Activated CD8-positive, alpha-beta memory T cell treated with anti-CD3 and anti-CD28 coated beads for 1 hour (primary cell): ENCODE measurements at places on chromosomes 12 and 14.

GRCh38 chr12:53975064-53975471 is 314 bp upstream of the HOTAIR start:
- no peak for DNase-seq

DNA sequence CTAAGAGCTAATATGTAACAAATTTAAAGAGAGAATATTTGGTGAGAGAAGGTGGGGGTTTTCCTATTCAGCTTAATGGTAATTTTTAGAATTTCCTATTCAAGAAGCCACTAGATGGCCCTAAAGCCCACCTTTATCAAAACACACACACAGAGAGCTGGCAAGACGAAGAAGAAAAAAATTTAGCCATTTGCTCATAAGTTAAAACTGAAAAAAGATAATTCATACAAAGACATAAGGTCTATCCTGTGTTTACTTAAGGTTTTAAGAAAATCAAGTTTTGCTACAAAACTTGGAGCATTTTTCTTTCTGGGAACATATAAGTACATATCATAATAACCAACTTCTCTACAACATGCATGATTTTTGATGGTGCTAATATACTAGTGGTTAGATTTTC is 46.8 kb upstream of the PCED1B start:
- DNase-seq = no peak

DNA sequence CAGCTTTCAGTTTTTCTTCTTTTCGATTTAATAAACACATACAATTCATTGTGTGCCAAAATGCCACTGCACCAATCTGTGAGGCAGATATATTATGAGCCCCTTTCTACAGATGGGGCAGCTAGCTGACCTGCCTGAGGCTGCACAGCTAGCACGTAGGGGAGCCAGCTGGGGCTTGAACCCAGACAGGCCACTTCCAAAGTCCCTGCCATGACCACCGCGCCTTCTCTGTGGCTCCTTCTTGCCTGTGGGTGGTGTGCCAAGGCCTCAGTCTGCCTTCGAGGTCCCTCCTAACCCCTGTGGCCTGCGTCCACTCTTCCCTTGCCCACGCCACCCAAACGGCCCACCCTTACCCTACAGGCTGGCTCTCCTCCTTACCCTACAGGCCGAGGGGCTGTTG is 16.2 kb downstream of the FAM222A start:
- DNase-seq = no peak

GRCh38 chr12:127383281-127383680 is 883.7 kb upstream of the TMEM132C start:
- DNase-seq = no peak

DNA sequence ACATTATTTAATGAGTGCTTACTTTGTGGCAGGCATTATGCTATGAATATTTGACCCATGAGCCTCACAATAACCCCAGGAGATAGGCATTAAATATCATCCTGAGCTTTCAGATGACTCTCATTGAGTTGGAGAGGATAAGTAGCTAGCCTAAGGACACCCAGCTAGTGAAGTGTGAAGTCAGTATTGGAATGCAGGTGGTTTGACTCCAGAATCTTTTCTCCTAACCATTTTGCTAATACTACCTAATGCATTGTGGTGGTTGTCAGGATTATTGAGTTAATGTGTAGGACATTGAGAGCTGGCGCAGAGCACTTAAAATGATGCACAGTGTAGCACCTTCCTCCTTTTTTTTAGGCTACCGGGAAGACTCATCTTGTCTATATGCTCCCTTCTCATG is 3.8 kb upstream of the CDKL1 start:
- no peak for DNase-seq

DNA sequence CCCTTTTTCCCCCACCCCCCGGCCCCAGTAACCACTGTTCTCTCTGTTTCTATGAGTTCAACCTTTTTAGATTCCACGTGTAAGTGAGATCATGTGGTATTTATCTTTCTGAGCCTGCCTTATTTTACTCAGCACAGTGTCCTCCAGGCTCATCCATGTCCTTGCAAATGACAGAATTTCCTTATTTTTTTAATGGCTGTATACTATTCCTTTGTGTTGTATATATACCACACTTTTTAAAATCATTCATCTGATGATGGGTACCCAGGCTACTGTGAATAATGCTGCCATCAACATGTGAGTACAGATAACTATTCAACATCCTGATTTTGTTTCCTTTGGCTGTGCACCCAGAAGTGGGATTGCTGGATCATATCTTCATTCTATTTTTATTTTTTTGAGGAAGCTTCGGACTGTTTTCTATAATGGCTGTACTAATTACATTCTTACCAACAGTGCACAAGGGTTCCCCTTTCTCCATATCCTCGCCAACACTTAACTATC is 54.7 kb downstream of the DDX51 start:
- DNase-seq = no peak

GRCh38 chr14:99579903-99580571 is 24.0 kb downstream of the CCDC85C start:
- DNase-seq = no peak

GRCh38 chr14:69661194-69661537 is 49.8 kb downstream of the SUSD6 start:
- DNase-seq = no peak

GRCh38 chr12:107558816-107559382 is 126.7 kb upstream of the PWP1 start:
- DNase-seq = no peak

GRCh38 chr12:130677957-130678558 is 38.0 kb downstream of the RIMBP2 start:
- DNase-seq = no peak

GRCh38 chr12:75959506-75959905 is 72.1 kb downstream of the PHLDA1 start:
- no peak for DNase-seq

DNA sequence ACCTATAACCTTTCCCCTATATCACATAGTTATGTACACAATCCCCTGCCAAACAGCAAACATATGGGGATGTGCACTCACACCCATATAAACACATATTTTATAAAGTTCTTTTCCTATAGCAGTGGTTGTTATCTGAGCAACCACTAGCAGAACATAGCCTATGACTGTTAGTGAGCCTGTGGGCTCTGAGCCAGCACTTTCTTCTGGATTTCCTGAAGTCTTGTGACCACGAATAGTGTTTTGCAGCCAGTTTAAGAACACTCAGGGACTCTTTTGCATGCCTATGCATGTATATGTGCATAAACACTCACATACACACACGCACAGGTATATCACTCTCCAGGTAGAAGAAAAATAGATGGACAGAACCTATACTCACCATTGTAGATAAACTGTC is 17.1 kb downstream of the TESPA1 start:
- no peak for DNase-seq

DNA sequence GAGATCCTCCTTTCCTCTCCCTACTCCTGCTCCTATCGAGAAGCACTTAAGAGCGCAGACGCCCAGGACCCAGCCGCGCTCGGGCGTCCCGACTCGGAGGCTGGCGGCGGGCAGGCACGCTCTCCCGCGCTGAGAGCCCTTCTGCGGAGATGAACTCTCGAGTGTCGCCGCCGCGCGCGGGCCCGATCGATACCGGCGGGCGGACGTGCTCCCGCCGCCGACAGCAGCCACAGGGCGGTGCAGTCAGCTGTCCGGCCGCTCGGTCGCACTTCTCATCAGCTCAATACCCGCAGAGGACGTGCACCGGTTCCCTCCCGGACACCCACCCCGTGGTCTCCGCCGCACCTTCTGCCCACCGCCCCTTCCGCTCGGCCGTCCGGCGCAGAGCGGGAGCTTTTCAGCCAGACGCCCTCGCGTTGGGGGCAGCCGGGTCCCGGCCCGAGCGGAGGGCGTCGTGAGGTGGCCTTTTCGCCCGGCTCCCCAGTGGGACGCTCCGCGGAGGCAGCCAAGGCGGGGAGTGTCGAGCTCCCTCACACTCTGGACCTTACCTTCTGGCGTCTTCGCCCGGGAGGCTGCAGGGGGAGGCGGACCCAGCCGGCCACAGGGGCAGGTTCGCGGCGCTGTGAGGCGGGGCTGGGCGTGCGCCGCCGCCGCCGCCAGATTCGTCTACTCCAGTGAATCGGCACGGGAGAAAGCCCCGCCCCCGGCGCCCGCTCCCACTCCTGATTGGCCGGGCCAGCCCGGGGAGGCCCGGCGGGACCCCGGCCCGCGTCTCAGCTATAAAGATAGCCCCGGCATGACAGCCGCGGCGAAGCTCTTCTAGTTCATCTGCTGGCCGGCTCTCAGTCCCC is at the start of gene INSM2:
Gene INSM2 (plus strand): TSS at position 808 of the 851 bp plus-strand sequence. CDS start 89 bp downstream, outside the sequence.
- peak; percentile 28 for DNase-seq

GRCh38 chr12:53993162-53994008 is 6.6 kb upstream of the HOXC9 start:
- no peak for DNase-seq

GRCh38 chr14:33402604-33403003 is 463.9 kb downstream of the NPAS3 start:
- DNase-seq = no peak

- peak; percentile 38 for DNase-seq
These were observed 127.9 kb upstream of the TMEM132D start for GRCh38 chr12:130031571-130032189.

DNA sequence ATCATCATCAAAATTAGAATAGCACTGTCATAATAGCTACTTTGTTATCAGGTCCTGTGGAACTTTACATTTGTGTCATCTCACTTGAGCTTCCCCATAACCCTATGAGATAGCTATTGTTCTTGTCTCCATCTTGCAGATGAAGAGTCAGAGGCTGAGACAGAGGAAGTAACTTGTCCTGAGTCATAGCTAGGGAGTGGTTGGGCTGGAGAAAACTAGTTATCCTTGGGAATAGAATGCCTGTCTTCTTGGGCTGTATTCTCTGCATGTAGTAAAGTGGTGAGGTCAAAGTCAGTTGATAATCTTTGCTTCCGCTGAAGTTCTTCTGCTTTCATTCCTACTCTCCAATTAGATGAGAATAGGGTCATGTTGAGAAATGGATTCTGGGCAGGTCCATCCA is 117.0 kb downstream of the SMOC1 start:
- DNase-seq = no peak

- DNase-seq = no peak
These were observed 177.9 kb upstream of the PRICKLE1 start for GRCh38 chr12:42767326-42767954.

DNA sequence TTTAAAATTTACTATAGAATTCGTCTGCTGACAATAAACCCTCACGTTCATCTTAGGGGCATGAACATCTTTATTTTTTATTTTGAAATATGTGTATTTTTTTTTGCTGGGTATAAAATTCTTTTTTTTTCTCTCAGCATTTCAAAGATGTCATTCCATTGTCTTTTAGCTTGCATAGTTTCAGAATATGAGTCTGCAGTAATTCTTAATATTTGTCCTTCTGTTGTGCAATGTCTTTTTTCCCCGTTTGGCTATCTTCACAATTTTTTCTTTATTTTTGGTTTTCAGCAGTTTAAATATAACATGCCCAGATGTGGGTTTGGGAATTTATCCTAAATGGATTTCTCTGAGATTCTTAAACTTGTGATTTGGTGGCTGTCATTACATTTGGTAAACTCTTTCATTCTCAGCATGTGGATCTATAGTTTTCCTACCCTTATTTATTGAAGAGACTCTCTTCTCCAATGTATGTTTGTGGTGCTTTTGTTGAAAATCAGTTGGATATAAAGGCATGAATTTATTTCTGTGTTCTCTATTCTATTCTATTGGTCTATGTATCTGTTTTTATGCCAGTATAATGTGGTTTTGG is 37.8 kb upstream of the PLBD1 start:
- DNase-seq = no peak

DNA sequence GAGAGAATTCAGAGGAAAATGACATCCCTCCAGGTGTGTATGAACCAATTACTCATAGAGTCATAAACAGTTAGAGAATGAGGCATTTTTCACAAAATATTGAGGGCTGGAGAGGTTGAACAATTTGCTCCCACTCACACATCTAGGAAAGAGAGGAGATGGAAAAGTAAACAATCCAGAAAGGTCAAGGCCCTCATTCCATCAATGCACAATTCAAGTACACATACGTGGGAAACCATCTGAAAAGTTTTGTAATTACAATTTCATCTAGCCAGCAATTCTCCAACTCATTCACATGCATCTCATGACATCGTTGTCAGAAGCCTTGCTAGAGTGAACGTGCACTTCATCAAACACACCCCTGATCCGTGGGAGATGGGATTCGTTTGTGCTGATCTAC is 15.7 kb upstream of the BCL2L14 start:
- no peak for DNase-seq

- DNase-seq = no peak
These were observed 218.0 kb downstream of the DUSP6 start for GRCh38 chr12:89134213-89134770.

GRCh38 chr14:94421316-94421715 is 31.3 kb downstream of the SERPINA11 start:
- no peak for DNase-seq

GRCh38 chr14:50237427-50237826 is 6.0 kb upstream of the SOS2 start:
- no peak for DNase-seq

DNA sequence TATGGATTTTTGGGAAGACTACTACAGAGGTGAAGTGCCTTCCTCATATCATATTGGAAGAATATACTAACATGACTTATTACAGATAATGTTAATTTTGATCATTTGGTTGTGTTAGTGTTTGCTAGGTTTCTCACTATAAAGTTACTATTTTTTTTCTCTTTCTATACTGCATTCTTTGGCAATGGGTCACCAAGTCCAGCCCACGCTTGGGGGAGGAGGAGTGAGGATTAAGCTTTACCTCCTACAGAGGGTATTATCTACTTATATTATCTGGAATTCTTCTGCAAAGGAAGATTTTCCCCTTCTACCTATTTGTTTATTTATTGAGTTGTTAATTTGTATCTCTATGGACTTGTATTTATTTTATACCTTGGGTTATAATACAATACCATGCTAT is 31.5 kb downstream of the SCN8A start:
- DNase-seq = no peak

GRCh38 chr12:30437044-30437443 is 258.6 kb downstream of the IPO8 start:
- DNase-seq = no peak

GRCh38 chr12:32025906-32026305 is 66.7 kb downstream of the RESF1 start:
- no peak for DNase-seq

DNA sequence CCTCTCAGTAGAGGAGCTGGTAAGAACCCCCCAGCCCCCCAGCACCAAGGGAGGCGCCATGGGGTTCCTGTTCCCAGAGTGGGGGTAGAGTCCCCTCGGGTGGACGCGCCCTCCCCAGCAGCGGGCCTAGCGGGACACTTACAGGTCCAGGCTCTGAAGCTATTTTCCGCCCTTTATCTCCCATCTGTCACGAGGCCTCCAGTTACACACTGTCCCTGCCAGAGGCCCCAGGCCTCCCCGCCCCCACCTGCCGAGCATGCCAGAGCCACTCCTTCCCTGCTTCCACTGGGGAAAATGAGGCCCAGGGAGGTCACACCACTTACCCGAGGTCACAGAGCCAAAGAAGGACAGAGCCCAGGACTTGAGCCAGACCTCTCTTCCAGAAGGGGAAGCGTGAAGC is 3.1 kb downstream of the C14orf180 start:
- DNase-seq = no peak
